Bronchial epithelial cell (primary cell): ENCODE measurements at places on chromosomes 1 and 21. TPM values are rescaled to one million over a fixed set of nuclear protein-coding genes. Genes with fewer than 3 reads are reported as not detected.

DNA sequence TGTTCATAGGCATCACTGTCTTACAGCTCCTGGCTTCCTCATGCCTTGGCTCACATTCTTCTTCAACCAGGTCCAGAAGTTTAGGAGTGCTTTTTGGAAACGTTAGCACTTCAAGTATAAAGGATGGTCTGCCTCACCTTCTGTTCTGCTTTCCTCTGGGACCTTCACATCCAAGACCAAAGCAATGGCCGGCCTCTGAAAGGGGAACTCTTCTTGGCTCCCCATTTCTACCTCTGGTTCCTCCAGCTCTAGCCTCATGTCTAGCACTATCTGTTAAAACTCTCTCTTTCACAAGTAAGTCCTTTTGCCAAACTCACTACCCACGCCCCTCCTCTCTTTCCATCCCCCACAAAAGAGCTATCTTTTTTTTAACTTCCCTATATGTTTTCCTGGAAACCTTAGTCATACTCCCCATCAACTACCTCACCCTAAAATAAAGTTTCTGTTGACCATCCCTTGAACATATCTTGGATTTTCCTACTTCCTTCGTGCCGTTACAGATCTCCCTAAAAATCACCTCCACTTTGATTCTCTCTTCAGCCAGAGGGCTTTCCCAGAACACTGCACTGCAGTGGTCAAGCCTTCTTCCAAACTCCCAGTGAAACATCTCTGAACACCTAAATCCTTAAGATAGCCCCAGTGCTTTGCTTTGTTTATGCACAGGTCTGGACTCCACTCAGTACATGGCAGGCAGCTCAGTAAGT, 7.9 kb downstream of the SORT1 start:
- DNase-seq, result no peak

DNA sequence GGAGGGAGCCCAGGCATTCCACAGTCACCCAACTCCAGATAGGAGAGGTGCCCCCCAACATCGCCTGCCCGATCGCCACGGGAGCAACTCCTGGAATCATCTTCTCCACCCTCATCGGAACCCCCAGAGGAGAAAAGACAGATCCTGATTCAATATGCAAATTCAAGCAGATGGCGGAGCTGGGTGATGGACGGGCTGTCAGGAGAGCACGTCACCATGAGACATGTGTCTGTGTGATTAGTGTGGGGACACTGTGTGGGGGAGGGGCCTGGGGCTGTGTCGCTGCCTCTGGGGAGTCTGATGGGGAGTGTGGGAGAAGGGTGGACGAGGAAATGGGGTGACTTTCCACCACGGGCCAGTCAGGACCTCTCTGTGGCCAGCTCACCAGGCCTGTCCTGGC, 90.2 kb upstream of the CSF3R start:
- no peak for DNase-seq

Gene RHD
- not detected in 2 replicates for total RNA-seq

Gene GSTM1
- 0.90 and 2.6 TPM in 2 replicates for total RNA-seq

DNA sequence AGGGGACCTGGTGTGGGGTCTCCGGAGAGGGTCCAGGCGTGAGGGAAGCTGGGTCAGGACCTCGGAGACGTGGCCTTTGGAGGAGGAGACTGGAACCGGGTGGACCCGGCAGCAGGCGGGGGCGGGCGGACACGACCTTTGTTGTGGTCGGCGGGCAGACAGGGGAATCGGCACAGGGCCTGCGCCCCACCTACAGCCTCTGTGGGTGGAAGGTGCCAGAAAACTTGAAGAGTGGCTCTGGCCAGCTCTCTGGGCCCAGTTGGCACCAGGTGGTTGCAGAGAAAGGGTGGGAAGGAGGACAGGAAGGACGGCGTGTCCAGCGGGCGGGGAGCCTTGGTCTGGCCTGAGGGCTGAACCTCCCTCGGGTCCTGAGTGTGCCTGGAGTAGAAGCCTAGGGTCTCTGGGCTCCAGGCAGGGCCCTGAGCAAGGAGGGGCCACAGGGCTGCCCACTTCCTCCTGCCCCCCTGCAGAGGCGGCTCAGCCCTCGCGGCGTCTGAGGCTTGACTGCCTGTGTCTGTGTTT, 7.7 kb upstream of the TTLL10 start:
- DNase-seq, result no peak

Gene ERICH3
- not detected in 2 replicates for total RNA-seq

Gene OR2T2
- total RNA-seq, result not detected in 2 replicates

- DNase-seq, result peak; percentile 37
These were observed 60.2 kb downstream of the RIPK4 start for GRCh38 chr21:41706678-41707077.

GRCh38 chr1:157269656-157270375, 131.6 kb upstream of the ETV3 start:
- DNase-seq, result no peak

Gene MAP1LC3C
- not detected in 2 replicates for total RNA-seq

DNA sequence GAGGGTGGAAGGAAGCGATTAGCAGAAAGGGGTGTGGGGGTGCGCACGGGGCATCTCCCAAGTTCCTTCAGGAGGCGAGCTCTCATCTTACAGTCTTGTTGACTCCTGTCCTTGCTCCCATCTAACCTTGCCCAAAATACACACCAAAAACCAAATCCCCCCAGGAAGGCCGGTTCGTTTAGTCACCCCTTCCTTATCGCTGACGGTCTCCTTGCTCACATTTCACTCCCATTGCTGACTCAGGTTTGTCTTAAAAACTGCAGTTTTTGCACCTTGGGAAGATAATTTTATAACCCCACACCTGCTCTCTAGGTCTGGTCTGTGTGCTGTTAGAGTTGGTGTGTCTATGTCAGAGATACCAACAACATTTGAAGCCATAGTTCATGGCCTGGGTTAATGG, 68.1 kb upstream of the F3 start:
- peak; percentile 82 for DNase-seq

Gene E2F2
- under 0.01 and 0.38 TPM in 2 replicates for total RNA-seq

DNA sequence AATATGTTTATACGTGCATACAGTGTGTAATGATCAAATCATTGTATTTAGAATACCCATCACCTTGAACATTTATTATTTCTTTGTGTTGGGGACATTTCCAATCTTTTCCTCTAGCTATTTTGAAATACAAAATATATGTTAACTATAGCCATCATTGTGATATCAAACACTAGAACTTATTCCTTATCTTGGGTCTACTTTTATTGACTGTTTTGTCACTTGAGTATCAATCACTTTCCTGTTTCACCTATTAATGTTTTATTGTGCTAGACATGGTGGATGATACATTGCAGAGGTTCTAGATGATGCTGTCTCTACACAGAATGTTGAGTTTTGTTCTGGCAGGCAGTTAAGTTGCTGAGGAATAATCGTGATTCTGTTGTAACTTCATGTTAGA, 45.9 kb downstream of the STXBP3 start:
- no peak for DNase-seq
